ENCODE measurements at places on chromosomes 1 and 21.

DNA sequence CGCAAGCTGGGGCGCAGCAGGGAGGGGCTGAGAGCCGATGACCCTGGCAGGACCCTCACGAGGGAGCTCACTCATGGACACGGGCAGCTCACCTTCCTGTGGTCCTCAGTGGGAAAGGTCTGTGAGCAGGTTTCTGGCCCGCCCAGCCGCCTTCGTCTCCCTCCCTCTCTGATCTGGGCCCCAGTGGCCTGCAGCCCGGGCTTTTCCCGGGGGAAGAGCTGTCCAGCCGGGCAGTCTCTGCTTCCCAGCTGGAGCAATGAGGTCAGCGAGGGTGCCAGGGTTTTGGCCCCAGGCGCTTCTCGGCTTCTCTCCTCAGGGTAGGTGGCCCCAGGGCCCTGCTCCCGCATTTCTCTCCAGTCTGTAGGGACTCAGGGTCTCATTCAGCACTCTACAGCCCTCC is 22.2 kb upstream of the ARHGEF16 start:
- no peak for DNase-seq

DNA sequence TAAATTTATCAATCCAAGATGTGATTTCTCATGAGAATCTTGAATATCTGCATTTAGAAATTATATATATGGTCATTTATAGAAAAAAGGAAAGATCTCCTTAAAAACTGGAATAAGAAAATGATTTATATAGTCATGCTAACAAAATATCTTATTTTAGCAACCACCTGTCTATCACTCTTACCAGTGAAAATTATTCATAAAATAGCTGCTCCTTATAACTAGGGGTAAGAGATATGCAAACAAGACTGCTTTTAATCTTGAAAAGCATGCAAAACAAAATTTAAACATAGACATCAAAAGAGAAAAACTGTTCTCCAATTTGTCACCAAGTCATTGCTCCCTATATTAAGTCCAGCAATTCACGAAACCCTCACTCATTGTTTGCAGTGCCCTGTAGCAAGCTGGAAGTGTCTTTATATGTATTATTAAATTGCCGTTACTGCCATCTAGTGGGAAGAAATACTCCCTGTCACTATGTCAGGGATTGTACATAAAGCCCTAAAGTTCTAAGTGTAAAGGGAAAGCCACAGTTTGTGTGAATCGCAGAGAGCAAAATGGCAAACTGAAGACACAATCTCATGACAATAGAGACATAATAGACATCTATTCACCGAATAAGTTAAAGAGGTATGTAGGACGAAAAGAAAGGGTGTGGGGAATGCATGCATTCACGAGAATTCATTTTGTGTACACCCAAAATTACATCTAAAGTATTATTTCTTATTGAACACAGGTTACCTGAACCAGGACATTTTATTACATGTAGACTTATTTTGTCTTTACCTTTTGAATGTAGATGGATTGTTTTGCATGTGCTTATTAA is 600.5 kb downstream of the USP25 start:
- peak; percentile 28 for DNase-seq

DNA sequence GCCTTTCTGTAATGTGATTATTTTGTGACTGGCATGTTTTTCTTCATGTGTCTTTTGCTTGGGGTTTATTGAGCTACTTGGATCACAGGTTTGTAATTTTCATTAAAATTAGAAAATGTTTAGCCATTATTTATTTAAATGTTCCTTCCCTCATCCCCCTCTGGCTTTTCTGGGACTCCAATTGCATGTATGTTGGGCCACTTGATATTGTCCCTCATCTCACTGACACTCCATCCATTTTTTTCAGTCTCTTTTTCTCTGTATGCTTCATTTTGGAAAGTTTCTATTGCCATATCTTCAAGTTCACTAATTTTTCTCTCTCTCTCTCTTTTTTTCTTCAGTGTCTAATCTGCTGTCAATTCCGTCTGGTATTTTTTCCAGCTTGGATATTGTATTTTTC is 390.1 kb downstream of the PRDM2 start:
- no peak for DNase-seq

- DNase-seq: peak; percentile 79
Measured at GRCh38 chr1:165129568-165130164, 226.8 kb downstream of the LMX1A start.

Measured in Daoy (cell line).